Kidney capillary endothelial cell (primary cell): ENCODE measurements at places on chromosomes 4 and X.

DNA sequence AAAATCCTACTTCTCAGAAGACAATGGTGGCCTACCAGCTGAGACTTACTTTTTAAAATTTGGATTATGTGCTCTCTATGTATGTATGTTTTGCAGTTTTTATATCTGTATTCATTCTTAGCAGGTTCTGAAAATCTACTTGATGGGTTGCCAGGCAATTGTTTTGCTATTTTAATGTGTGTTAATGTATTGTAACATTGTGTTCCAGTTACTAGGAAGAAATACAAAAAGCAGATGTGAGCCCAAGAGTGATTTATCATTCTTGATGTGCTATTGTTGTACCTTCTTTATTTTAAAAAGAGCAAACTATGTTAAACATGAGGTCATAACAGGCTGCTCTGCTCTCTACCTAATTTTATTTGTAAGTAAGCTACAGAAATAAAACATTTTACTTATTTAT, 81.9 kb downstream of the REPS2 start:
- DNase-seq = no peak

- DNase-seq = no peak
Observed at GRCh38 chr4:103086551-103086950, 10.0 kb upstream of the SLC9B2 start.

GRCh38 chr4:103091601-103092223, 7.9 kb downstream of the BDH2 start:
- DNase-seq = peak; percentile 58

DNA sequence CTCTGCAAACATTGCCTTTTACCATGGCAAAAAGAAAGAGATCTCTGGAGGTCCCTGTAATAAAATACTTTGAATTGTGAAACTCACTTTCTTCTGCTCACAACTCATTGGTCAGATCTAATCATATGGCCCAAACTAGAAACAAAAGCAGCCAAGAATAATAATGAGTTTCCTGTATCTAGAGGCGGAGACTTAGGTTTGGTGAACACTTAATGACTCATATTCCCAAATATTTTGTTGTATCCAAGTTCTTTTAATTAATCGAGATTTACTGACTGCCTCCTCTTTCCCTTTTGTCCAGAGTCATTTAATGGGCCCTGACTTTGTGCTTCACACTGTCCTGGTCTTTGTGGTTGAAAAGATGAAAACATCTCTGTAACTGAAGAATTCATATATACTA, 190.6 kb downstream of the CCSER1 start:
- peak; percentile 26 for DNase-seq

DNA sequence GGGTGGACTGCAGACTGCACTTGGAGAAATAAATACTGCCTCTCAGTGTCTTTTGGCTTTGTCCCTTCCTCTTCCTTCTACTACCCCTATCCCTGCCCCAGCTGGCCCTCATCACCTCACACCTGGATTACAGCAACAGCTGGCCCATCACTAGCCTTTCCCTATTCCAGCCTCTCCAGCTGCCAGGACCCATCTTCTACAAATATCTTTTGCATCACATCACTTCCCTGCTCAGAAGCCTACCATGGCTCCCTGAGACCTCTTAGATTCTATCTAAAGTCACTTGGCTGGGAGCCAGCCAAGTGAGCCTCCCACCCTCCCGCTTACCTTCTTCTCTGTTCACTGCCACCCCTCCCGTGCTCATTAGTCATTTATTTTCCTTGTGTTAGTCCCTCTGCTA, 66.8 kb downstream of the TSC22D3 start:
- no peak for DNase-seq

DNA sequence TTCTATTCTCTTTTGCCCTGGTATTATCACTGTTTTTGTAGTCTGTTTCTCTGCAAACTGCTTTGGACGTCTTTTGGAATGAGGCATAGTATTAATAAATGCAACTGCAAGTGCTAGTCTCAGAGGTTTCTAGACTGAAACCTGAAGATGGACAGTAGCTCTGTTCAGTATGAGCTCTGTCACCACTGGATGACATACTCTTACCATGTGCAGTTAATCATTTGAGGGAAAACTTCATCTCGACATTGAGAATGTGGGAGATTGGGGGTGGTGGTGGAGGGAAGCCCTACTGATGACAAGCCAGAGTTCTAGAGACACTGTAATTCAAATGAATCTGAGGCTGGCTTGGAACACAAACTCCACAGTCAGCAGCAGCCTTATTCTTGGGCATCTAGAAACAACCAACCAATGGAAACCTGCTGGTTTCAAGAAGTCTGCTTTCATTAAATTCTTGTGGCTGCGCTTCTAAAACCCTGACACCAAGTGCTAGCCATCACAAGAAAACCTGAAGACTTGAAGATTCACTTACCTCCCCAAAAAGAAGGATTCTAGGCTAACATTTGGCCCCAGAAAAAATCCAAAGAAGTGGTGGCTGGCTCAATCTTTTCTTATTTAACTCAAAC, 161.7 kb downstream of the RASL11B start:
- no peak for DNase-seq

DNA sequence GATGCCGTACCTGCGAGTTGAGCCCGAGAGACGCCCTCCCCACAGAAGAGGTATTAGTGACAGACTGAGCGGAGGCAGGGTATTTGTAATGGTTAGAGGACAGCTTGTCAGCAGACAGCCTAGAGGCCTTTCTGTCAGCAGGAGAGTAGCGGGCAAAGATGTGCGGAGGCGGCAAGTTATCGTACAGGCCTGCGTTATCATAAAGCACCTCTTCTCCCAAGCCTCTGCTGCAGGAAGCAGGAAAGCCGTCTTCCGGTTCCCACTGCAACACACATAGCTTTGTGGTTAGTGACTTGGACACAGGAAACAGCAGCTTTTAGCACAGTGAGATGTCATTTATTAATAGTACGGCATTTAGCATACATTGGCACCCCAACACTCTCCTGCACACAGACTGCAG, 158.3 kb downstream of the AFAP1 start:
- peak; percentile 96 for DNase-seq
